Suprapubic skin (tissue), 4 donors: ENCODE measurements at places on chromosomes 7 and 10.
A peak's percentile ranks its signal among the peaks of the same experiment; 100 is the strongest.

- H3K4me1 ChIP-seq, result no peaks in the 10 kb centered on the region
- no peak overlapping the region for H3K27ac ChIP-seq
- no peaks in the 10 kb centered on the region for H3K27me3 ChIP-seq
- H3K4me3 ChIP-seq, result no peak overlapping the region
Measured at GRCh38 chr7:23065974-23066373, 39.6 kb upstream of the KLHL7 start.

DNA sequence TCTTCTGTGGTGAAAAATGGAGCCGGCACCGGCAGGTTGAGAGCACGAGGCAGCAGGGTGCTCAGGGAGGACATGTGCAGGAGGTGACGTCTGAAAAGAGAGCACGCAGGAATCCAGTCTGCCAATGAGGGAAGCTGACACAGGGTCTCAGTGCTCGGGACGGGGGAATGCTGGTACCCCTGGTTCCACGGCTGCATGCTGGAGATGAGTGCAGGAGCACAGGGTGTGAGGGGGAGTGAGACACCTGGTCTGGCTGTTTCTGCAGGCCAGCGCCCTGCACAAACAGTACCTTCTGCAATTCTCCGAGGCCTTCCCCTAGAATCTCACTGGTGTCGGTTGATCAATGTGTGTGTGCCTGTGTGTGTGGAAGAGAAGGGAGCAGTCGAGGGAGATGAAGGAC, 72.7 kb downstream of the VOPP1 start:
- no peak overlapping the region for H3K27ac ChIP-seq
- H3K4me1 ChIP-seq, result no peaks in the 10 kb centered on the region
- peaks cover 17% of the 10 kb centered on the region for H3K36me3 ChIP-seq

- no peaks in the 10 kb centered on the region for H3K36me3 ChIP-seq
- no peaks in the 10 kb centered on the region for H3K27me3 ChIP-seq
- no peak overlapping the region for H3K4me3 ChIP-seq
- peaks cover 29% of the 10 kb centered on the region for H3K4me1 ChIP-seq
Measured at GRCh38 chr10:12719365-12719764, 282.1 kb downstream of the CCDC3 start.

GRCh38 chr10:103750836-103751235, 104.5 kb downstream of the SH3PXD2A start:
- H3K27ac ChIP-seq, result no peak overlapping the region
- H3K36me3 ChIP-seq, result no peaks in the 10 kb centered on the region
- H3K4me1 ChIP-seq, result peaks cover 31% of the 10 kb centered on the region
- H3K27me3 ChIP-seq, result no peaks in the 10 kb centered on the region

DNA sequence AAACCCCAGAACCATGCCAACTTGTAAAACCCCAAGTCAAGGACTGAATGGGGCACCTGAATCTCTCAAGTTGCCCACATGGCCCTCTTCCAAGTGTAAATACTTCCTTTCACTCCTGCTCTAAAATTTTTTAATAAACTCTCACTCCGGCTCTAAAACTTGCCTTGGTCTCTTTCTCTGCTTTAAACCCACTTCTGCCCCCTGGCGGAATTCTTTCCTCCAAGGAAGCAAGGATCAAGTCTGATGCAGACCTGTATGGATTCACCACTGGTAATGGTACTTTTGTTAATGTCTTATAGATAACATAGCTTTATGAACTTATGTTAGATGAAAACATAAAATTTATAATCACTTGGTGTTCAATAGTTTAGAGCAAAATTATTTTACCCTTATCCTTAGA, 33.8 kb downstream of the SLC16A9 start:
- no peak for DNase-seq
- no peak overlapping the region for H3K27ac ChIP-seq
- H3K4me3 ChIP-seq, result no peak overlapping the region
- no peaks in the 10 kb centered on the region for H3K27me3 ChIP-seq
- peaks cover 5% of the 10 kb centered on the region for H3K4me1 ChIP-seq
- H3K36me3 ChIP-seq, result no peaks in the 10 kb centered on the region

- no peak overlapping the region for H3K4me3 ChIP-seq
Measured at GRCh38 chr10:123885406-123886170, 6.0 kb downstream of the CPXM2 start.

DNA sequence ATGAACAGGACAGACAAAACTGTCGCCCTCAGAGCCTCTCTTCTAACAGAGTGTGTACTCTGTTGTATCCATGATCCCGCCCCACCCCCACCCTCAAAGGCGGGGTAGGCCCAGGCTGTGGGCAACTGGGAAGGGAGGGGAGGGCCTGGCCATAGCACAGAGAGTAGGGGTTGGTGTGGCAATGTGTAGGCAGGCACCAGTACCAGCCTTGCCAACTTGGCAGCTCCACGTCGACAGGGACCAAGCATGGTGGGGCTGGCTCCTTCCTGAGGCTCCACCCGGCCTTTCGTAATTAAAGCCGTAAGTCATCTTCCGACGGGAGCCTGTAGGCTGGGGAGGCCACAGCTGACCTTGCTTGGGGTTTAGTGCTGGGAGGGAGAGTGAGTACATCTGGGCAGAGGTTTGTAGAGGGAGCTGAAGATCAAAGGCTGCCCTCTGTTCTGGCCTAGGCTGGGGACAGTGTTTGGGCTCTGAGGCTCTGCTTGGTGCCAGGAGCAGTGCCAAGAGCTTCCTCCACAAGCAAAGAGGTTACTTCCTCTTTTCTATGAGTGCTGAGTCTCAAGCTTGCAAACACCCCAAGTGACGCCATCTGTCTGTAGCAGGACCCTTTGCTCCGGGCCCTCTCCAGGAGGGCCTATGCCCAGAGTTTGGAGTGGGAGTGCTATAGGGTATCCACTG, 121.6 kb downstream of the C10orf105 start:
- H3K27me3 ChIP-seq, result no peaks in the 10 kb centered on the region
- H3K4me1 ChIP-seq, result peaks cover 36% of the 10 kb centered on the region
- DNase-seq, result peak; percentile 89

GRCh38 chr10:127945341-127945758, 38.4 kb downstream of the PTPRE start:
- H3K27me3 ChIP-seq, result no peaks in the 10 kb centered on the region
- H3K4me3 ChIP-seq, result no peak overlapping the region
- H3K27ac ChIP-seq, result no peak overlapping the region
- peaks cover 17% of the 10 kb centered on the region for H3K4me1 ChIP-seq
- no peaks in the 10 kb centered on the region for H3K36me3 ChIP-seq

DNA sequence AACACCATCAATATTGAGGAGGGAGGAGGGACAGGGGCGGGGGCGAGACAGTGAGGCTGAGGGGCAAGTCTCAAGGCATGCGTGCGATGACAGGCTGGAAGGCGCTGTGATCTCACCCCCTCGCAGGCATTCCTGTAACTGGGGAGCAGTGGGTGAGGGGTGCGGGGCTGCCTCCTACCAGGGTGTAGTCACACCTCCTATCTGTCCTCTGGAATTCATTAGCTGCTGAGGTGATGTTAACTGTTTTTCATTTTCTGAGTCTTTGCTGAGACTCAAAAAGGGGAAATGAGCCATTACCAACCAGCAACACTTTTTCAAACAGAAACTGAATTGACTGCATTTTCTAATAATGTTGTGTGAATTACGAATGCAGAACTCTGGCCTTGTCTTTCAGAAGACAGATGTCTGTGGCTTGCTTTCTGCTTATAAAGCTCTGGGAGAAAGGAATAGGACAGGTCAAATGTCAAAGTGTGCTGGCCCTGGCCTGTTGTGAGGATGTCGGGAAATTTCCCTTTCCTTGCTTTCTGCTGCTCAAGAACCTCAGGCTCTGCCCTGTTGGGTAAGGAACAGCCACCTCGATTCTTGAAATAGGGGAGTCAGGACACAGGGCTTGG, 23.7 kb upstream of the CDH23 start:
- no peak overlapping the region for H3K4me3 ChIP-seq
- H3K4me1 ChIP-seq, result peaks cover 15% of the 10 kb centered on the region
- H3K36me3 ChIP-seq, result no peaks in the 10 kb centered on the region
- H3K27me3 ChIP-seq, result no peaks in the 10 kb centered on the region
- H3K27ac ChIP-seq, result no peak overlapping the region

DNA sequence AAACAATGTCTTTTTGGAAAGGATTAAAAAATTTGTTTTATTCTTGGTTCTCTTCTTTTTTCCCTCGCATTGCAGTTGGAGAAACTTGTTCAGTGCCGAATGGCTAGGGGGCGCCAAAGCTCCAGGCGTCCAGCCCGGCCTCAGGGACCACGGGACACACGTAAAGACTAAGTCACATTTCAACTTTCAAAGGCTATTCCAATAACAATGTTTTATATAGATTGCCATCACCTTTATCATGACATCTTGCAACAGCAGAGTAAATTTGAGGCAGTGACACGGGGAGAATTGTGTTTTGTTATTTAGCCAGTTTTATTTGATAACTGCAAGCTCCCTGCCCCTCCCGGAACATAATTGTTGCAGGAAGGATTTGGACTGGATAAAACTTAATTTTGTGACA, 2.2 kb upstream of the IGFBP3 start:
- no peaks in the 10 kb centered on the region for H3K36me3 ChIP-seq
- H3K27ac ChIP-seq, result no peak overlapping the region
- H3K27me3 ChIP-seq, result peaks cover 20% of the 10 kb centered on the region
- peaks cover 49% of the 10 kb centered on the region for H3K4me1 ChIP-seq
- H3K4me3 ChIP-seq, result peak overlapping the region; percentile 55
- DNase-seq, result no peak

DNA sequence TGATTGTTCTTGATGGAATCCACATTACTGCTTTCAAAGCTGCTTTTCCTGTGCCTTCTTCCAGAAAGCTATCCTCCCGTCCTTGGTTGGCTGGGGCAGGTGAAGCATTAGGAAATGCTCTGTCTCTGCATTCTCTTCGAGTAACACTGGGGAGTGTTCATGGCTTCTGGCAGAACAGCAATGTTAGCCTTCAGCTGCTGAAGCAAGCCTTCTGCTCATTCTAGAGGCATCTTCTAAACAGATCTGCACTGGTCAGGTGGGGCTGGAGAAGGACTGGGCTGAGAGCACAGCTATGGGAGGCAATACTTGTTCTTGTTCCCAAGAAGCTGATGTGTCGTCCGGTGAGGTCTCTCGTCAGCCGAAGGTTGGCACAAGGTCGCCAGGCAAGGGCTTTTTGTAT, 80.6 kb downstream of the MGMT start:
- peaks cover 4% of the 10 kb centered on the region for H3K36me3 ChIP-seq
- H3K4me3 ChIP-seq, result no peak overlapping the region
- peak; percentile 45 for DNase-seq

DNA sequence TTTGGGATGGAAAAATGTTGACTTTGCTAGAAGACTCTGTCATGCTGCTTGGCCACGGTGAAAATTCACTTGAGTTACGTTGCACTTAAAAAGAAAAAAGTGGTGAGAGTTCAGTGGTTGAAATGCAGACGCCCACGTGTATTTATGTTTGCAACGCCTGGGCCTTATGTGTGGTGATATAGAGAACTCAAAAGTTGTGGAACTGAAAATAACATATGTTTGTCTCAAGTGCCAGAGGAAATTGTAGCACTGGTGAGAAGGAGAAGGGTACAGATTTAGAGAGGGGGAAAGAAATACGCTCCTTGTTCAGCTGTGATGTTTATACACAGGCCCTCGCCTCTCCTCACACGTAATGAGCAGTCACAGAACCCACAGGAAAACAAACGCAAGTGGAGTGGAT, 73.6 kb downstream of the EMX2 start:
- H3K27ac ChIP-seq, result no peak overlapping the region
- DNase-seq, result no peak
- H3K27me3 ChIP-seq, result no peaks in the 10 kb centered on the region
- H3K4me1 ChIP-seq, result no peaks in the 10 kb centered on the region
- no peaks in the 10 kb centered on the region for H3K36me3 ChIP-seq

DNA sequence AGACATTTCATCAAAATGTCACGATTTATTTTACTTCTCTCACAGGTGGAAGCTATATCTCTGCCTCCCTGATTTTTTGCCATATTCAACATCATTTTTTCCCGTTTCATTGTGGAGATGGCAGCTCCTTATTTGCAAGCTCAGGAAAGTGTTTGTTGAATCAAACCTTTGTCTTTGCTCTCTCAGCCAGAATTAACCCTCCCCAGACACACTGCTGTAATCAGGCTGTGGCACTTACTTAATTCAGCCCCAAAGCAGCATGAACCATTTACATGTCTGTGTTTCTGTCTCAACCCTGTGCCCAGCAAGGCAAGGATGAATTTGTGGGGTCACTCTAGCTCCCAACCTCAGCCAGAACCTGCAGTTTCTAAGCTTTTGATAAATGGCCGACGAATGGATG, 397.2 kb downstream of the TCERG1L start:
- H3K27me3 ChIP-seq, result no peaks in the 10 kb centered on the region
- H3K36me3 ChIP-seq, result no peaks in the 10 kb centered on the region
- H3K4me3 ChIP-seq, result no peak overlapping the region
- no peak for DNase-seq
- no peaks in the 10 kb centered on the region for H3K4me1 ChIP-seq

DNA sequence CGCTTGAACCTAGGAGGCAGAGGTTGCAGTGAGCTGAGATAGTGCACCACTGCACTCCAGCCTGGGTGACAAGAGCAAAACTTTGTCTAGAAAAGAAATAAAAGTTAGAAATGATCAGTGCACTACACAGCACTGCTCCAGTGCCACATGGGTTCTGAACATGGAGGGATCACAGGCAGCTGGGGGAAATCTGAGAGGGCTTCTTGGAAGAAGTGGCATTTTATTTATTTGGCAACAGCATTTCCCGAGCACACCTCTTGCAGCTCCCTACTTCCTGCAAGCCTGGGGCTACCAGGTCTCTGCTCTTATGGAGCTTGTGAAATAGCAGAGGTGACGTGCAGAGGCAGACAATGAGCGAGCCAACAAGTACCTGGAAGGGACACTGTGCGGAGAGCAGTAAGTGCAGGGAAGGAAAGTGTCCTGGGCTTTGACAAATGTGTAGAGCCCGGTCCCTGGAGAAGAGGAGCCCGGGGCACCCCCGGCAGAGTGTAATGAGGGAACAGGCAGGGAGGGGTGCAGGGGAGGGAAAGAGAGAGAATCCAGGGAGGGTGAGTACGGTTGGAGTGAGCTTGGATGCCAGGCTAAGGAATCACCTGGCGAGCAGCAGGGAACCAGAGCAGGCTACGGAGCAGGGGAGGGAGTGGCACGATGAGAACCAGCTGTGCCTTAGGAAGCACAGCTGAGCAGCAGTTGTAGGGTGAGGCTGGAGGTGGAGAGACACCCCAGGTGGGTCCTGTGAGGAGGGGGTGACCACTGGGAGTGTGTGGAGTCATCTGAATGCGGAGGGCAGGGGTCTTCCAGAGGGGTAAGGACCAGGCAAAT, 104.6 kb upstream of the CTBP2 start:
- H3K27ac ChIP-seq, result no peak overlapping the region
- no peak overlapping the region for H3K4me3 ChIP-seq
- H3K4me1 ChIP-seq, result no peaks in the 10 kb centered on the region
- DNase-seq, result no peak
- H3K36me3 ChIP-seq, result no peaks in the 10 kb centered on the region
- no peaks in the 10 kb centered on the region for H3K27me3 ChIP-seq

- no peak overlapping the region for H3K4me3 ChIP-seq
- peak overlapping the region; percentile 68 for H3K27ac ChIP-seq
- no peak for DNase-seq
- no peaks in the 10 kb centered on the region for H3K27me3 ChIP-seq
- peaks cover 34% of the 10 kb centered on the region for H3K4me1 ChIP-seq
Measured at GRCh38 chr10:109982123-109982522, 25.7 kb upstream of the ADD3 start.
